Stimulated activated CD4-positive, alpha-beta T cell treated with anti-CD3 and anti-CD28 coated beads, TNF-alpha, amount 100 ng/mL, for 1 hour (primary cell): ENCODE measurements at places on chromosomes 3 and 15.

DNA sequence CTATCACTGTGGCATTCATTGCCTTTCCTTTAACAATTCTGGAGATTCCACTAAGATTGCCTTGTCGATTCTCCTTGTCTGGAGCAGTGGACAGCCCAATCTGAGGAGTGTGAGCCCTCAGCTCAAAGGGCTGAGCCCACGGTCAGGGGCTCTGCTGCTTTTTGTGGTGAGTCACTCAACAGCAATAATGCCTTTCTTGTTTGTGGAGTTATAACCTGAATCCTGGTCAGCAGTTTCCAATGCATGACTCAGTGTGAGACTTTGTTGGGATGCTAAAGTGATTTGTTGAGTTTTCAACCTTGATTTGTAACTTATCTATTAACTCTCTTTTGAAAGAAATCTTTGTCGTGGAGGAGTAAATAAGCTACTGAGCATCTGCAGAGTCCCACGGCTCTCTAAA, 183.5 kb downstream of the TJP1 start:
- DNase-seq, result no peak

DNA sequence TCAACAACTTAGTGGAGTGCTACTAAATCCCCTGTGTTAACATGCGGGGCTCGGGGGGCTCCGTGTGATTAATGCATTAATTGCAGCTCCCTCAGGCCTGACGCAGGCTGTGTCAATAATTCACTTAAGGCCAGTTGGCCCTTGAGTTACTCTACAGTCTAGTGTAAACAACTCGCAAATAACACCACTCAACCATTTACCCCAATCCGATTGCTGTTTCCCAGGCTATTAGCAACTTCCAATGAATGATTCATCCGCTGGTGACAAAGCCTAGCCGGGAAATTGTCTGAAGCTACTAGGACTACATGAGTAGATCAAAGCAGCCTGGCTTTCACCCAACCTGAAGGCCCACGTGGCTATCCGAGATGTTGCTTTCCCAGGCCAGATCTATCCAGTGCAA, 121.3 kb upstream of the SOX14 start:
- no peak for DNase-seq

- DNase-seq, result no peak
Measured at GRCh38 chr3:160384639-160385318, 14.2 kb downstream of the IFT80 start.

DNA sequence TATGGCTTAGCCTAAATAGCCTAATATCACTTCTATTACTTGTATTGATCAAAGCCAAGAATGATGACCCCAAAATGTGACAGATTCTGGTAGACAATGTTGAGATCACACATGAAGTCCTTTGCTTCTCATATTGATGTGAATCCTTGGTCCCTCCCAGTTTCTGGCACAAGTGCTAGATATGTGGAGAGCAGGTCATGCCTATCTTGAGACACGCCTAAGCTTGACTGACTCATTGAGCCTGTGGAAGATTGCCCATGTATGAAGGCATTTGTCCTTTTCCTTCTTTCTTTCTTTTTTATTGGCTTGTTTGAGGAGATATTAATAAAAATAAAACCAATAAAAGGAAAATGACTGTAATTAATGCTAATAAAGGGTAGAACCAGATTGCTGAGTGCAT, 54.0 kb upstream of the TMEM108 start:
- no peak for DNase-seq

- no peak for DNase-seq
Measured at GRCh38 chr3:128338536-128339330, 128.0 kb downstream of the DNAJB8 start.

DNA sequence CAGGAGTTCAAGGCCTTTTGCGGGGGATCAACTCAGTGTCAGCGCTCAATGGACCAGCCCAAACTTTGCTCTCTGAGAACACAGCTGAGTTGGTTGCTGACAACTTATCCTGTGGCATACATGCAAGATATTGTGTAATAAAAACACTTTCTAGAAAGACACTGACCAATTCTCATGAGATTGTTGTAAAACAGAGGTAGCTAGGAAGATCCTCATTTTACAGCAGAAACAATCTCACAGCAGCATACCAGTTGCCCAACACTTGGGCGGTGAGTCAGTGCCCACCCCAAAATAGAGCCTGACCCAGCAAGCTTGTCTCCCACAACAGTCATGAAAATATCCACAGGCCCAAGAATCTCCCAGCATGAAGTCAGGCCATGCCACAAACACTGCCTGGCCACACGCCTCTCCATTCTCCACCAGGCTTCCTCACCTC, 18.2 kb downstream of the KLHL6 start:
- DNase-seq, result no peak

- DNase-seq, result no peak
Measured at GRCh38 chr3:158809642-158810041, 7.8 kb downstream of the MFSD1 start.
